Inflammatory macrophage (primary cell): ENCODE measurements at places on chromosomes 11 and 22.

DNA sequence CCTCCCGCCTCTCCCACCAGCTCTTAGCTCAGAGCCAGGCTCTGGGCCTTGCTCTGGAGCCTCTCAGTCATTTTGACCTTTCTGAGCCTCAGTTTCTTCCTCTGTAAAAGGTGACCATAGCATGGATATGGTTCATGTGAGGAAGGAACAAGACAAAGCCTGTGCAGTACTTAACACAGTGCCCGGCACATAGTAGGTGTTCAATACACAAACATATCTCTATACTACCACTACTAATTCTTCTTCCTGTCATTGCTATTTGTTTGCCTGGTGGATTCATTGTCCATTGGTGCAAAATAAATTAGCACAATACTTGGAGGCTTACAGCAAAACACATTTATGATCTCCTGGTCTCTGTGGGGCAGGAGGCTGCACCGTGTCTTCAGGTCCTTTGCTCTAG lies 21.6 kb upstream of the MPPED1 start:
- no peak for DNase-seq

- DNase-seq, result no peak
These were observed 57.9 kb downstream of the NECTIN1 start for GRCh38 chr11:119671051-119671450.

- DNase-seq, result no peak
These were observed 11.1 kb downstream of the CASP4 start for GRCh38 chr11:104957280-104957679.

DNA sequence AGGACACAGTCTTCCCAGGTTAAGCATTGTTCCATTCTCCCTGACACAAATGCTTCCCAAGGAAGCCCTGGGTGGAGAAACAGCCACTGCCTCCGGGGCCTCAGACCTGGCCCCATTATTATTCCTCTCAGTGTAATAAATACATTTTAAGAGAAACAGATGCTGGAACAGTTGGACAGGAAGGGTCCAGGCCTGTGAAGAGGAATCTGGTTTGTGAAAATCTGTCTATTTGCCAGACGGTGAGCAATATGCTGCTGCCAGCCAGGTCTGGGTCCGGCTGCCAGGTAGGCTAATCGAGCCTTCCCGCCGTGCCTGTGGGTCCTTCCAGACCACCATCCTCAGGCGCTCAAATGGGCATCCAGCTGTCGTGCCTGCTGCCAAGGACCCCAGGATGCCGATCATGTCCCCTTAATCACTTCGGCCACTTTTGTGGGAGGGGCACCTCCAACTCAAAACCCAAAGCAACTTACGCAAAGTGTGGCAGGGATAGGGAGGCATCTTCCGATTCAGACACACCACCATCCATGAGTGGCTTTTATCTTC lies 528.4 kb downstream of the MIAT start:
- DNase-seq, result no peak

DNA sequence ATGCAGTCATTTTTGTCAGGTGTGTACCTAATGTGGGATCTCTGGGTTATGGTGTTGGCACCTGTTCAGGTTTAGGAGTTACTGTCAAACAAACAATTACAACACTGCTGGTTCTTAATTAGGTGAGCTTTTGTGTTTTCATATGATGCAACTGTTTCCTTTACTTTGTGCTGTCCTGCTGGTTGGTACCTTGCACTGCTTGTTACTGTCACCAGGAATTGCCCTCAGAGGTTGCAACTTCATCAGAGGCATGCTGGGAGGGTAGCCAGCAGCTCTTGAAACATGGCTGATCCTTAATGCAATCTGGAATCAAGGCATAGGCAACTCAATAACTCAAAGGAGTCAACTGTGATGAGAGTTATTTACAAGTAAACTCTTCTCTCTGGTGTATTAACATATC lies 400.3 kb downstream of the MIAT start:
- DNase-seq, result no peak

DNA sequence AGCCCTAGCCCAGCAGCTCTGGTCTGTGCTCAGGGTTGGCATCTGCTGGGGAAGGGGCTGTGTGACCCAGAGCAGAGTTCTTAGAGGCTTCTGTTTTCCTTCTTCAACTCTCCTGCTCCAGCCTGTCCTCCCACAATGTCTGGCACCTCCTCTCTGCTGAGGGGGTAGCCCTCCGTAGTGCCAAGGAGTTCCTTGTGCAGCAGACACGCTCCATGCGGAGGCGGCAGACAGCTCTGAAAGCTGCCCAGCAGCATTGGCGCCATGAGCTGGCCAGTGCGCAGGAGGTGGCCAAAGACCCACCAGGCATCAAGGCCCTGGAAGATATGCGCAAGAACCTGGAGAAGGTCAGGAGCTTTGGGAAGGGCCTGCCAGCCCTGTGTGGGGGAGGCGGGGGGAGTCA lies 69.3 kb downstream of the CEP164 start:
- DNase-seq, result no peak

DNA sequence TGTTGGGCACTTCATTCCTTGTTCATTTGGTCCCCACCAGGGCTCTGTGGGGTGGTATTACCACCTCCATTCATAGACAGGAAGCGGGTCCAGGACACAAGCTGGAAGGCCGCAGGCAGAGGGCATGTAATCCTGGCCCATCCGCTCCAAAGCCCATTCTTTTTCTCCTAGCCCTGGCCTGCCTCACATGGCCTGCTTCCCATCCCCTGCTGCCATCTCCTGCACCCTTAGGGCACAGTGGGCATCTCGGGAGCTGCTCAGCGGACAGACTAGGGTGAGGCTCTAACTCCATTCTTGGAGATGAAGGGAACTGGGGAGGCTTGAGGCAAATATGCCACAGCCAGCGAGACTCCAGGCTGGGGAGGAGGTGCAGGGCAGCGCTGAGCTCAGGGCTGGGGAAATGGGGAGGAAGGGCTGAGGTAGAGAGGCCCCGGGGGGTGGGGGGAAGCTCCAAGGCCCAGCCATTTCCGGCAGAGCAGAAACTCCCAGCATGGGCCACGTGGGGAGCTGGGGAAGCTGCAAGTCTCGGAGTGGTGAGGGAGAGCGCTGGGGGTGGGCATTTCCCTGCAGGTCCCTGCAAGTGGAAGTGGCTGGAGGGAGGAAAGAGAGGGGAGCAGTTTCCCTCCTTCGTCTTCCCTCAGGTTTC lies 14.3 kb upstream of the BCL9L start:
- peak; percentile 36 for DNase-seq

GRCh38 chr11:1343391-1344055 lies 34.1 kb upstream of the TOLLIP start:
- no peak for DNase-seq
